ENCODE measurements at places on chromosomes 12 and 14. TPM values are rescaled to one million over a fixed set of nuclear protein-coding genes. Genes with fewer than 3 reads are reported as not detected.

DNA sequence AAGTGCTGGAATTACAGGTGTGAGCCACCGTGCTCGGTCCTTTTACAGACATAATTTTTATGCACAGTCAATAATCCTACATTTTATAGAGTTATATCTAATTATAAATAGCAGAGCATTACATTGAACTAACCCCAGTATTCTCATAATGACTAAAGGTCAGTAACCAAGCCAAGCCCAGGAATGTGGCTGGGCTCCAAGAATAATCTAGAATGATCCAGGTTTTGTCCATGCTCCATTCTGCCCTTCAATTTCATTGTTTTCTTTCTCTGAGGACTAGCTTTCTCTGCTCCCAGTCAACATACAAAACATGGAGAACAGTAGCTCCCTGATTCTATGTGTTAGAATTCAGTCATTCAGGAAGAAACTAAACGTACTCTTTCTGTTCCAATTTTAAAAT is 92.1 kb upstream of the KRR1 start:
- DNase-seq = no peak

GRCh38 chr12:49131894-49132461 is 783 bp upstream of the TUBA1B start:
- no peak for DNase-seq

DNA sequence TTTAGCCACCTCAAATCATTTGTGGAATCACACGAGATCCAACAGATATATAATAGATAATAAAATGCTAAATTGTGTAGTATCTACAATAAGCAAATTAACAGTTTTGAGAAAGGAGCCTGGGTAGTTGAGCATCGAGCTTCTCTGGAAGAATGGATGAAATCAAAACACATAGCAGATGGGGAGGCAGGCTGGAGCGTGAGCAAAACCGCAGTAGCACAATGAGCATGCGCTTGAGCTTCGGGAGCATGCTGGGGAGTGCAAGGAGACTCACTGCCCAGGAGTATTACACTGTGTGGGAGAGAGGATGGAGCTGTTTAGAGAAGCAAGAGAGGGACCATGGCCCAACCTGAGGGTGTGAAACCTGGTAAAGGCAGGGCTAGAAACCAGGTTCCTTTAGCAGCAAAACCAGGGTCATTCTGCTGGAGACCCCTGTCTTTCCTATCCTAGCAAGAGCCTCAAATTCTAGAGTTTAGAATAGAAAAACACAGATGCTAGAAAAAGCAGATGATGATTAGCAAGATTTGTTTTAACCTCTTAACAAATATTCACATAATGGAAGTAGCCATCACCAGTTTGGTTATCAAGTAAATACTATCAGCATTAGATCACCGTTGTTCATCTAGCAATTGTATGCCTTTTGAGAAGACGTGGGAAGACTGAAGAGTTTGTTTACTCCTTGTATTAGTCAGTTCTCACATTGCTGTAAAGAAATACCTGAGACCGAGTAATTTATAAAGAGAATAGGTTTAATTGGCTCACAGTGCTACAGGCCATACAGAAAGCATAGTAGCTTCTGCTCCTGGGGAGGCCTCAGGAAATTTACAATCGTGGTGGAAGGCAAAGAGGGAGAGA is 484.8 kb downstream of the EGLN3 start:
- no peak for DNase-seq

- no peak for DNase-seq
Observed at GRCh38 chr12:4822572-4822971, 87.1 kb upstream of the KCNA1 start.

GRCh38 chr14:51849097-51849496 is 11.3 kb upstream of the GNG2 start:
- no peak for DNase-seq

- DNase-seq = no peak
Observed at GRCh38 chr12:99984271-99985128, at the start of gene ANKS1B. Gene ANKS1B, minus strand, starts transcription at chr12:99984936. Its CDS starts 699 bp downstream, at chr12:99984237.

ADCY6 gene
- total RNA-seq = 81.6 TPM

EGLN3 gene
- 35.5 TPM for total RNA-seq

GRCh38 chr12:12210983-12211382 is 55.9 kb downstream of the LRP6 start:
- DNase-seq = no peak

SPTLC2 gene
- 14.0 TPM for total RNA-seq

FGF23 gene
- not detected for total RNA-seq

GRCh38 chr12:29086325-29087271 is 62.5 kb upstream of the FAR2 start:
- no peak for DNase-seq

PEX5 gene
- 25.0 TPM for total RNA-seq

- DNase-seq = no peak
Observed at GRCh38 chr12:39065455-39065854, 160.1 kb upstream of the CPNE8 start.

DNA sequence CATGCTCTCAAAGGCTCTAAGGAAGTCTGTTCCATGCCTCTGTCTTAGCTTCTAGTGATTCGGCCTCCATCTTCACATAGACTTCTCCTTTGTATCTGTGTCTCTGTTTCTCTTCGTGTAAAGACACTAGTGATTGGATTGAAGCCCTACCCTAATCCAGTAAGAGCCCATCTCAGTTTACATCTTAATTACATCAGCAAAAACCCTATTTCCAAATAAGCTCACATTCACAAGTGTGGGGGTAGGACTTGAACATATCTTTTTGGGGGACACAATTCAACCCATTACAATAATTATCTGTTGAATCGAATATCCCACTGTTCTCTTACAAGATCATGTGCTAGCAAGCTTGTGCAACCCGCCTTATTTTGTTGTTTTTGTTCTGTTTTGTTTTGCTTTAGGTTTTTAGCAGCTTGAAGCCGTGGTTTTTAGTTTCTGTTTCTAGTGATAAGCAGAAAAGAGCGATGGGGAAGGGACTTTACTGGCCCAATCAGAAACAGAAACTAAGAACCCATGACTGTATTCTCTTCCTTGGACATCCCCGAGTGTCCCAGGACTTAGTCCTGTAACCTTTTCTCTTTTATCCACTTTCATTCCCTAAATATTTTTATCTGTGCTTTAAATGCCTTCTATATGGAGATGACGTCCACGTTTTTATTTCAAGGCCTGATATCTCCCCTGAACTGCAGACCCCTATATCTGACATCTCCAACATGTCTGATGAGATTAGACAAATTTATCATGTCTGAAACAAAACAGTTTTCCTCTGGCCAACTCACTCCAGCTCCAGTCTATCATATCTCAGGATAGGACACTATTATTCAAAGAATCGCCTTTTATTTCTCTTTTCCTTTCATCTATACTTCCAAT is 353.0 kb downstream of the CCDC91 start:
- no peak for DNase-seq

DNA sequence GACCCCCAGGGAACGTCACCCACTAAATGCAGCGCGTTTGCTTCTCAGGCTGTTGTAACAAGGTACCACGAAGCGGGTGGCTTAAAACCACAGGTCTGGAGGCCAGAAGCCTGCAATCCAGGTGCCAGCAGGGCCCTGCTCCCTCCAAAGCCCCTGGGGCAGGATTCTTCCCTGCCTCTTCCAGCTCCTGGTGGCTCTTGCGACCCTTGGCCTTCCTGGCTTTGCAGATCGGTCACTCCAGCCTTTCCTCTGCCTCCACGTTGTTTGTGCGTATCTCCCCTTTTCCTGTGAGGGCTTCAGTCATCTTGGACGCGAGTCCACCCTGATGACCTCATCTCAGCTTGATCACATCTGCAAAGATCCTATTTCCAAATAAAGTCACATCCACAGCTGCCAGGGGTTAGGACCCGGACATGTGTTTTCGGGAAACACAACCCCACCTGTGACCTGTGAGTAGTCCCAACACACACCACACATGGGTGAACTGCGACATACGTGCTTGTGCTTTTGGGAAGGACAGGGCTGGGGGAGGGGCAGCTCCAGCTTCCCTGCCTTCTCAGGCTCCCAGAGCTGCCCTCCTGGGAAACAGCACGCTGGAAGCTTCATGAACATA is 114.5 kb upstream of the NCOR2 start:
- DNase-seq = peak; percentile 81

- no peak for DNase-seq
Observed at GRCh38 chr12:111798182-111798581, 31.4 kb downstream of the ALDH2 start.

PRICKLE1 gene
- total RNA-seq = 19.7 TPM

GRCh38 chr12:15218794-15219193 is 2.4 kb downstream of the RERG start:
- DNase-seq = no peak

GRCh38 chr14:88879022-88879421 is 54.6 kb downstream of the TTC8 start:
- DNase-seq = no peak

FOXM1 gene
- 4.1 TPM for total RNA-seq

PLBD1 gene
- total RNA-seq = 15.1 TPM

DNA sequence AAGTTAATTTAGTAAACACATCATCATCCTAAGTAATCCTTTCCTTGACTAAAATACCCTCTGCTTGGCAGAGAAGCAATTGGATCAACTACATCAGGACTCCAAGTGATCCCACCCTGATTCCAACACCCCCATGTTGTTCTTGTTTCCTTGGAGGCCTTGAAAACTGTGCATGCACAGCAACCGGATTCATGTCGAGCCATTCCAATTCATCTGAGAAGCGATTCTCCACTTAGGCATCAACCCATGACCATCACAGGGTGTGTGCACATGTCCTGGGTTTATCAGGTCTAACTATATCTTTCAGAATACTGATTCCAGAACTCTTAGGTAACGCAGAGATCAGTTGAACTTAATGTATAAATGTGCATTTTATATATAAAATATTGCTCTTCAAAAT is 163.0 kb downstream of the NAV3 start:
- DNase-seq = no peak

DNA sequence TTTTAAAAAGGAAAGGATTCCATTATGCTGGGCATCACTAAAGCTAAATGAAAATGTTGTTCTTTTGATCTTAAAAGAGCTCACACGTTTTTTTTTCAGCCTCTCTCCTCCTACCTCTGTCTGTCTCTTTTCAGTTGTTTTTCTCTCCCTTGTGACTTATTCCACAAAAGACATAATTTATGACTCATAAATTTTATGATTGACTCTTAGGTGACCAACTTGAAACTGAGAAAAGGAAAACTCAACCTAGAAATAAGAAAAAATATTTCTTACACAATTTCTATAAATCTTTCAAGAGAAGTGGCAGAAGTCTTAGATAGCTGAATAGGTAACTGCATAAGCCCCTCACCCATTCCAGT is 227.7 kb upstream of the DDHD1 start:
- DNase-seq = no peak

DNA sequence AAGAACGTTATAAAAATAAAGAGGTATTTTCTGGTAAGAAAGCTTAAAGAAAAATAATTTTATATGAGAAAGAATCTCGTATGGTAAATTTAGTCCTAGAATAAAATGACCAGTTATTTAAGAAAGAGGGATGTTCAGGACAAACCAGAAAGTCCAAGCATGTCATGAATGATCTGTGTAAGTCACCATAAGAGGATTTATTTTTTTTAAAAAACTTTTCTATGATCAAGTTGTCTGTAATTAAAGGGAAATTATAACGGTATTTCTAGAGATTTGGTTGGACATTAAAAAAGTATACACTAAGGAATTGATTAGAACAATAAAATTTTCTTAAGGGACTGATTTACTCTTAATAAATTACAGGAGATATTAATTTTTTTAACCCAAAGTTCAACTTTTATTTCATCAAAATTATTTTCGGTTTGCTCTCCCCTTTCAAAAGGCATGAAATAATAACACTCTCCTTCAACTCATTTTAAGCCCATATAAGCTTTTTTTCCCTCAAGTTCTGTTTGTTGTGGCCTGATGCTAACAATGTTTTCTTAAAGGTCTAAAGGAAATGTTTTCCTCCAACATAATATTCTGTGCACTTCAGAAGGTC is 49.9 kb upstream of the CPSF6 start:
- no peak for DNase-seq

DNA sequence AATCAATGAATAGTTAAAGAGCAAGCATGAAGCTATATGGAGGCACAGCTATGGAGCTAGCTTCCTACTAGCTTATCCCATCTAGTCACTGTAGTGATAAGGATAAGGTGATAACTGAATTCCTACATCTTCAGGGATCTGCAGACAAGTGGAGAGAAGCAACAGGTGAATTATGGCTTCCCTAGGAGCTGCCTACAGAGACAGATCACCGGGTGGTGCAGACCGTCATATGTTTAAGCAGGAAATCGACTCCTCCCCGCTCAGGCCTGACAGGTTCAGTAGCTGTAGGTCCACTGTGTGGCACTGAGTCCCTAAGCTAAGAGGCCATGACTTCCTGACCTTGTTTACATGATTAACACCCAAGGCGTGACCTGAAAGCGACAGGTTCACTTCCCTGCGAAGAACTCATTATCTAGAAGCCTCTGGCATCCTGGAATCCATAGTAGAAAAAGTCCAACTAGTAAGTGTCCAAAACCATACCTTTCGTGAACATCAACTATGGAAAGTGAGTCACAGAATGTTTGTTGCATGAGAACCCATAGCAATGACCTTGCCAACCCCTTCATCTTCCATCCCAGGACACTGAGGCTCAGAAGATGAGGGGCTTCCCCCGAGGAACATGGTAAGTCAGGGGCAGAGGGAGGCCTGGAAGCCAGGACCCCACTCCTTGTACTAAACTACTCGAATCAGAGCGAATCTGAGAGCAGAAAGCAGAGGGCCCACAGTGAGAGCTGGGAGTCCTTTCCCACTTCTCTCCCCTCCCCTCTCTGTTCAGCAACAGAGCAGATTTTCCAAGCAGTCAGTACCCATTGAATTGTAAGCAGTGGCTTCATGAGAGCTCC is 75.4 kb upstream of the CCND2 start:
- DNase-seq = no peak

JKAMP gene
- 38.0 TPM for total RNA-seq

GRCh38 chr12:104012331-104012730 is 37.7 kb downstream of the GLT8D2 start:
- no peak for DNase-seq

DNA sequence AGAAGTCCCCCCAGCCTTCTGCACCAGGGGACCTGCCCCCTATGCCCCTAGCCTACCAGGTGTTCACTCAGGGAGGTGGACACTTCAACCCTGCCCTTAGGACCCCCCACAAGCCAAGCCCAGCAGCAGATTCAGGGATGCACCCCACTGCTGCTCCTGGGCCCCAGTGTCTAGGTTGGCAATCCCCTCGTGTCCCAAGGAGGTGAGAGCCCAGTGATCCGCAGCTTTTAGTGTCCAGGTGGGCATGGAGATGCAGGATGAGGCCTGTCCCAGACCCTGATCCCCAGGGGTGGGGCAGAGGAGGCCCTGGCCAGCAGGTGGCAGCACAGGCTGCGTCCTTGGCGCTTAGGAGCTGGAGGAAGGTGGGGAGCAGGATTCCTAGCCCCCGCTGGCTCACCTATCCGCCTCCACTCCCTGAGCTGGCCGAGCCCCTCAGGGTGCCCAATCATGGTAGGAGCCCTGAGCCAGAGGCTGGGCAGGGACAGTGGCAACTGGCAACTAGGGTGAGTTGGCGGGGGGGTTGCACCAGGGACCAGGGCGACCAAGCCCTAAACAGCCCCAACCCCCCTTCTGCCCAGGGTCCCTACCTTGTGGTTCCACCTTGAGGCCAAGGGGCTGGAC is 4.1 kb downstream of the CKB start:
- no peak for DNase-seq

DNA sequence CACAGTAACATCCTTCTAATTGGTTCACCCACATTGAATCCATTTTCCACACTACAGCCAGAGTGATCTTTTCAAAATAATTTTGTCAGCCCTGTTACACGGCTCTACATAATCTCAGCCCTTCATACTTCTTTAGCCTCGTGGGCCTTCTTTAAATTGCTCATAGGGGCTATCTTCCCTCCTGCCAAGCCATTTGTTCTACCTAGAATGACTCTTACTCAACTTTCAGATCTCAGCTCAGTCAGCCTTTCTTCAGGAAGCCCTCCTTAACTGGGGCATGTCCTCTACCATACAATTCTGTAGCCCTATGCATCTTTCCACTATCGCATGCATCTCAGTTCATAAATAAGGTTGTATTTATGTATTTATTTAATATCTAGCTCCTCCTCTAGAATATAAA is 39.7 kb downstream of the CEP128 start:
- DNase-seq = no peak
